ENCODE measurements at places on chromosomes 6 and 20.

DNA sequence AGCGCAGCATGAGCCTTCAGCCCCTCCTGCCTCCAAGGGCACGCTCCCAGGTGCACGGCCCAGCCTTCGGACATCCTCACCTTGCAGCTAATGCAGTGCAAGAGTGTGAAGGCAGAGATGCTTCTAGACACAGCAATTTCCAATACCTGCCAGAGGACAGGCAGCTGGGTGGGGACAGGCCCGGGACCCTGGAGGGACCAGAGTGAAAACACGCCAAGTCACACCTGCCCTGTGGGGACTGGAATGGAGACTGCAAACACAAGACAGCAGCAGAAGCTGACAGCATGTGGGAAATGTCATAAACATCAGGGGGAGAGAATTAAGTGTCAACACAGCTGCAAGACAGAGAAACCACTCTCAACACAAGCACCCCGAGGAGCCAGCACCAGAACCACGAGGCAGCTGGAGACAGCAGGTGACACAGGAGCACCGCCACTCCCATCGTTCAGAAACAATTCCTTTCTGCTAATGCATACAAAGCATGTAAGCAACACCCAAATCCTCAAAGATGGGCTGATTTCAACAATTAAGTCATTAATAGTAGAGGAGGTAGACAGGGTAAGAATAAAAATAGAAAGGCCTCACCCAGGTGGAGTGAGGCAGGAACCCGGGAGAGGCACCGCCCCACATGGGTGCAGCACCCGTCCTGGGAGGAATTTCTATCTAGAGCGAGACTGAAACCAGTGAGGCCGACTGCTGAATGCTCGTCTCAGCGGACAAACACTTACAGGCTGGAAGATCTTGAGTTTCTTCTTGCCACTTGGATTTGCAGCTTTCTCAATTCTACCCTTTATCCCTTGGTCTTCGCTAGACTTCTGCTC is 17.1 kb downstream of the DIDO1 start:
- DNase-seq = no peak

- no peak for DNase-seq
Observed at GRCh38 chr20:8220716-8221115, 88.7 kb downstream of the PLCB1 start.

- DNase-seq = no peak
Observed at GRCh38 chr6:31472259-31472658, 25.7 kb upstream of the MICB start.

DNA sequence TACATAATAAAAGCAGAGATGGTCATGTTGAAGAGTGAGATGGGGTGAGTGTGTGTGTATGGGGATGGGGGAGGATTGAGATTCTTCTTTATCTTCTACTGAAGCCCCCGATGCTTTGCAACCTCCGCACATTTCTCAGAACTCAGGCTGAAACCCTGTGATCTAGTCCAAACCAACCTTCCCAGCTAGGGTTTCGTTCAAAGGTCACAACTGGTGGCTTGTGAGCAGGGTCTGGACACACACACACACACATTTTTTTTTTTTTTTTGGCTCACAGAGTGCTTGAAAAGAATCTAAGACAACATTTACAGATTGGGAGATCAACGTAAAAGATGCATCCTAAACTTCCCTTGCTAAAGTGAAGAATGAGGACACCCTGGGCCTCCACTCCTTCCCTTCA is 225.0 kb upstream of the AGPAT4 start:
- DNase-seq = no peak

DNA sequence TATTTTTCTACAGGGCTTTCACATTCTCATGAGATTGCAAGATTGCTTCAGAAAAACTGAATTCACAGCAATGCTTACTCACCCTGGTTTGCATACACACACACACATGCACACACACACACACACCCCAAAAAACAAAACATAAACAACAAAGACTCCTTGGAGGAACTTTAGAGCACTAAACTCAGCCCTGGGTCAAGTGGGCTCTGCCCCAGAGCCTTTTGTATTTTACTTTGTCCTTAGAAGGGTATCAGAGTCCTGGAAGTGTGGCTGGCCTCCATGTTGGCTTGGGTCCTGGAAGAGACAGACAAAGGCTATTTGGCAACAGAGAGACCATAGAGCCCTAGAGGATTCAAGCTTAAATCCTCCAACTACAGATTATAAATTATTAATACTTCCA is 8.0 kb upstream of the CST9 start:
- DNase-seq = no peak

All from stimulated activated CD4-positive, alpha-beta T cell treated with anti-CD3 and anti-CD28 coated beads, Interleukin-4, amount 100 ng/mL, for 24 hours (primary cell).